Inflammatory macrophage treated with lipopolysaccharide for 1 hour (primary cell): ENCODE measurements at places on chromosomes 7 and 10.

DNA sequence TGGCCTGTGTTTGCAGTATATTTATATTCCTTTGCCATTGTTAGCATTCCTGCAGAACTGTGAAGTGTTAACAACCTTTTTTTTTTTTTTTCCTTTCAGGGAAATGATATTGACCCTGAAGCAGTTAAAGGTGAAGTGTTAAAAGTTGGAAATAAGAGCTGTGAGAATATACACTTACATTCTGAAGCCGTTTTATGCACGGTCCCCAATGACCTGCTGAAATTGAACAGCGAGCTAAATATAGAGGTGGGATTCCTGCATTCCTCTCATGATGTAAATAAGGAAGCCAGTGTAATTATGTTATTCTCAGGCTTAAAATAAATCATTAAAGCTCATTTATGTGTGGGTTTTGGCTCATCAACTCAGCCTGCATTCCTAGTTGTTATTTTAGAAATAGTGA is 92.8 kb upstream of the CAPZA2 start:
- no peak for DNase-seq

GRCh38 chr7:3272691-3273141 is 28.3 kb upstream of the SDK1 start:
- no peak for DNase-seq

DNA sequence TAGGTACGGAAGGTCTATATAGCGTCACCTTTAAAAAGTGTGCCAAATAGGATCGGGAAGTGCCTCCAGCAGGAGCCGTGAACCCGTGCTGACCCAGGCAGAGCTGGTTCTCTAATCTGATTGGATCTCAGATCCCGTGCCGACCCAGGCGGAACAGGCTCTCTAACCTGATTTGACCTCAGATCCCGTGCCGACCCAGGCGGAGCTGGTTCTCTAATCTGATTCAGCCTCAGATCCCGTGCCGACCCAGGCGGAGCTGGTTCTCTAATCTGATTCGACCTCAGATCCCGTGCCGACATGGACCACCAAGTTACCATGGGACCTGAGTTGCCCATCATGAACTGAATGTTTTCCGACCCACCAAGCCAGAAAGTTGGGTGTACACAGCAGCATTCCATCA is 463.9 kb downstream of the PTPRN2 start:
- no peak for DNase-seq

DNA sequence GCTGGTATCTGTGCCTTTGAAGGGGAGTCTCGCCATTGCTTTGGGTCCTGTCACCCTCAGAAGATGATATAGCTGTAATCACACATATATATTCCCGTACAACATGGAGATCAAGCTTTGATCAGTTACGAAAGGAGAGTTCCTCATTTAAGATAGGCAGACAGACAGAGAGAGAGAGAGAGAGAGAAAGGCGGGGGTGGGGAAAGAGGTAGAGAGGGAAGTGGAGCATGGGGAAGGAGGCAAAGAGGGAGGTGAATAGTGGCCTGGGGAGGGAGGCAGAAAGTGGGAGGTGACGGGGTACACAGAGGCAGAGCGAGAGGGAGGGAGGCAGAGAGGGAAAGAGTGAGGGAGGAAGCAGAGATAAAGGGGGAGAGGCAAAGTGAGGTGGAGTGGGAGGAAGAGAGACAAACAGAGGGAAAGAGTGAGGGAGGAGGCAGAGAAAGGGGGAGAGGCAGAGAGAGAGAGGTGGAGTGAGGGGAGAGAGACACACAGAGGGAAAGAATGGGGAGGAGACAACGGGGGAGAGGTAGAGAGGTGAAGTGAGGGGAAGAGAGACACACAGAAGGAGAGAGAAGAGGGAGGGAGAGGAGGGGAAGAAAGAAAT is 44.6 kb upstream of the C1QL3 start:
- no peak for DNase-seq
